ENCODE measurements at places on chromosomes 5 and 9.

- no peak overlapping the region for H3K4me3 ChIP-seq
- no peaks in the 10 kb centered on the region for H3K27me3 ChIP-seq
- no peak for DNase-seq
- no peak overlapping the region for H3K27ac ChIP-seq
These were observed 541.4 kb downstream of the CSNK1G3 start for GRCh38 chr5:124053340-124053739.

- no peaks in the 10 kb centered on the region for H3K36me3 ChIP-seq
- DNase-seq: no peak
- H3K27ac ChIP-seq: no peak overlapping the region
- H3K27me3 ChIP-seq: no peaks in the 10 kb centered on the region
- H3K4me1 ChIP-seq: no peaks in the 10 kb centered on the region
- H3K4me3 ChIP-seq: no peak overlapping the region
These were observed 18.8 kb downstream of the GDA start for GRCh38 chr9:72168075-72168474.

GRCh38 chr5:675111-675870 lies 17.9 kb downstream of the TPPP start:
- no peak for DNase-seq
- no peaks in the 10 kb centered on the region for H3K36me3 ChIP-seq
- peaks cover 4% of the 10 kb centered on the region for H3K4me1 ChIP-seq
- no peak overlapping the region for H3K27ac ChIP-seq

DNA sequence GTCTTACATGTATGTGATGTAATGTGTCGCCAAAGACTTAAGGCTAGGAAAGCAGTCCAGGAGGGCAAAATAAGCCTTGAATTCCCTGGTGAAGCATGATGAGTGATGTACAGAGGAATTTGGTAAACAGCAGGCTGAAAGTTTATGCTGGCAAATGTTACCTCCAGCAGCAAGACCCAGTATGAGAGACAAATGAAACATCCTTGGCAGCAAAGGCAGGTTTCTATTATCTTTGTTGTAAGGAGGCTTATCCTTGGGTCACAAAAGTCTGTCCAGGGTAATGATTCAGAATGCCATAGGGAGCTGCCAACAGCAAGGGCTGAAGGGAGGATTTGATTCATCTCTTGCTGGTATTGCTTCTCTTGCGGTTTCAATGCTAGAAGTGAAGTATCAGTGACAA lies 75.9 kb upstream of the HTR4 start:
- no peaks in the 10 kb centered on the region for H3K36me3 ChIP-seq
- no peak overlapping the region for H3K4me3 ChIP-seq
- H3K27me3 ChIP-seq: no peaks in the 10 kb centered on the region

GRCh38 chr5:14937254-14937653 lies 65.7 kb upstream of the ANKH start:
- H3K27ac ChIP-seq: no peak overlapping the region
- no peaks in the 10 kb centered on the region for H3K27me3 ChIP-seq
- DNase-seq: no peak
- H3K4me1 ChIP-seq: peaks cover 3% of the 10 kb centered on the region

DNA sequence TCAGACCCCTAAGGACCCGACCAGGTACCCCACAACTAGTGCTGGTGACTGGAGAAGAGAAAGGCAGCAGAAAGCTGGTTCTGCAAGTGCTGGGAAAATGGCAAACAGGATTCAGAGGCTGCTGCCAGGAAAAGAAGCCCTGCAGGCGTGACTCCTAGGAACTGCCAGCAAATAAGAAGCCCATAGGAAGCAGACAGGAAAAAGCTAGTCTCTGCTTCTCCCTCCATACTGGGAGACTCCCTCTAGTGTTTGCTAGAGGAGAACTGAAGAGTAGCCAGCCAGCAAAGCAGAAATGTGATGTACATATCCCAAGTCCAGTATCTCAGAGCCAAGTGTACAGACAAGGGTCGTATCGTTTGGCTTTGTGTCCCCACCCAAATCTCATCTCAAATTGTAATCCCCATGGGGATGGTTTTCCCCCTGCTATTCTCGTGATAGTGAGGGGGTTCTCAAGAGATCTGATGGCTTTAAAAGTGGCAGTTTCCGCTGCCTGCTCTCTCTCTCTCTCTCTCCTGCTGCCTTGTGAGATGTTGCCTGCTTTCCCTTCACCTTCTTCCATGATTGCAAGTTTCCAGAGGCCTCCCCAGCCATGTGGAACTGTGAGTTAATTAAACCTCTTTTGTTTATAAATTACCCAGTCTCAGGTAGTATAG lies 38.1 kb upstream of the TUSC1 start:
- no peak overlapping the region for H3K27ac ChIP-seq
- H3K4me3 ChIP-seq: no peak overlapping the region
- peaks cover 19% of the 10 kb centered on the region for H3K27me3 ChIP-seq
- H3K36me3 ChIP-seq: no peaks in the 10 kb centered on the region

DNA sequence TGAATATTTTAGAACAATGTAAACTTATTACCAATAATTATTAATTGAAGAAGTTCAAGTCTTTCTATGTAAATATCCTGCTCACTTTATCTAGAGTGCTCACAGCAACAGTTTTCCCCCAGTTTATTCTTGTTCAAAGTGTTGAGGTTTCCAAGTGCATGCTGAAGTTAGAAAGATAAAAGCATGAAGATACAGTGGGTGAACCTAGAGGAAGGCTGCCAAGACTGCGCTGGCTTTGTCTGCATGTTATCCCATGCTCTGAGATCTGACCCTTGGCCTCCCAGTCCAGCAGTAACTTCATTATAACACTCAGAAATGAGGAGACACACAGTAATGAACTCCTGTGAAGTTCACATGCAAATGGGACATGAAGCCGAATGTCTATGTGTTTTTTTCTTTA lies 76.0 kb upstream of the PIP5K1B start:
- H3K27ac ChIP-seq: no peak overlapping the region
- no peaks in the 10 kb centered on the region for H3K4me1 ChIP-seq
- DNase-seq: no peak
- no peaks in the 10 kb centered on the region for H3K36me3 ChIP-seq
- peaks cover 6% of the 10 kb centered on the region for H3K27me3 ChIP-seq

- H3K4me1 ChIP-seq: no peaks in the 10 kb centered on the region
- H3K27ac ChIP-seq: no peak overlapping the region
- no peaks in the 10 kb centered on the region for H3K36me3 ChIP-seq
- H3K27me3 ChIP-seq: no peaks in the 10 kb centered on the region
- no peak overlapping the region for H3K4me3 ChIP-seq
These were observed 128.1 kb upstream of the BOD1 start for GRCh38 chr5:173744551-173744950.

DNA sequence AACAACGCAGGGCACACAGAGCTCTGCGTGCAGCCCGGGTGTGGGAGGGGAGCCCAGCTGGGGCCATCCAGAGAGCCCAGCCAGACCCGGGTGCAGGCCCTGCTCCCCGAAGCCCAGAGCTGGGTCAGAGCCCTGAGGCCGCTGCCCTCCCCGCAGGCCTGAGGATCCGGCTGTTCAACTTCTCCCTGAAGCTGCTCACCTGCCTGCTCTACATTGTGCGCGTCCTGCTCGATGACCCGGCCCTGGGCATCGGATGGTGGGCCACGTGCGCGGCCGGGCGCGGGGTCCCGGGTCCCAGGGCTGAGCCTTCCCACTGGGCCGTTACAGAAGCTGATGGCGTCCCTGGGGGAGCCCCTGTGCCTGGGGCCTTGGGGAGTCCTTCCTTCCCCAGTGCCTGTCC lies 48.8 kb downstream of the KCNT1 start:
- H3K4me3 ChIP-seq: no peak overlapping the region
- H3K27ac ChIP-seq: no peak overlapping the region
- no peak for DNase-seq

DNA sequence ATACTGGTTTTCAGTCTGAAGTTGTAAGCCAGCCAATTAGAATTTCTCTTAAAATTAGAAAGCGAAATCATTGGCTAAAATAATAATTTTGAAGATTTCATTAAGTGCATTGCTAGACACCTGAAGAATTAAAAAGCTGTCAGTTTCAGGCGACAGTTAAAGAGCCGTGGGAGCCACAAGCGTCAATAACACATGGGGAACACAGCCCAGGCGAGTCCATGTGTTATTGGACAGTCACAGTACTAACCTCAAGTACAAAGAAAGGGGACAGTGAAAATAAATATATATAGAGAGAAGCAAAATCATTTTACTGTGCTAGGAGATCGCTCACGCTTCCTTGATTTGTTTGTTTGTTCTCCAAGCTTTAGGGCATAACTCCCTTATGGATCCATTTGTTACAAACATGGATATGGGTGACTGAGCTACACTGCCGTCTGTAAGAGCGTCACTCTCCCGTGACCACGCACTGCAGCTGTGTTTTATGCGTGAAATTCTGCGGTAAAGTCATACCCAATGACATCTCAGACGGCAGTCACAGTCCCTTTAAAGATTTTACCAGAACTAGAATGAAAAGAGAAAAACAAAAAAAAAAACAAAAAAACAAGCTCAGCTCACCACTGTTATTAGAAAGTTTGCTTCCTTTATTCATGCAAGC lies 83.2 kb downstream of the USP20 start:
- 0 out of 2 replicates have a peak, but pooled peaks cover 3% of the 10 kb centered on the region for H3K36me3 ChIP-seq
- H3K4me1 ChIP-seq: no peaks in the 10 kb centered on the region
- no peak overlapping the region for H3K27ac ChIP-seq
- no peaks in the 10 kb centered on the region for H3K27me3 ChIP-seq
- no peak overlapping the region for H3K4me3 ChIP-seq
- DNase-seq: no peak

DNA sequence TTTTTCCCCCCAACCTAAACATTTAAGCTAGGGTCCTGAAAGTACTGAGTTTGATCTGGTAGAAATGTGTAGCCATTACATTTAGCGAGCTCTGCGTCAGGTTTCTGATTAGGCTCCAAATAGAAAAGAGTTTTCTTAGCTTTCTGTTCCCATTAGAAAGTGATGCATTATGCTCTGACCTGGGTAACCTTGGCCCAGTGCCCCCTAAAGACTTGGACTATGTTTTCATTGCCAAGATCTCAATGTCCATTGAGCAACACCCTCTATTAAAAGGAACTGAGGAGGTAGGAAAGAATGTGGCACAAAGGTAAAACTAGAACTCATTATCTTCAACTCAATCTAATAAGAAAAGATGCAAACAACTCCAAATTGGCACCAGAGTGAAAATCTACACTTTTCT lies 358.9 kb upstream of the PCSK5 start:
- no peak for DNase-seq
- no peaks in the 10 kb centered on the region for H3K4me1 ChIP-seq
- no peak overlapping the region for H3K27ac ChIP-seq
- no peaks in the 10 kb centered on the region for H3K36me3 ChIP-seq
- H3K4me3 ChIP-seq: no peak overlapping the region

DNA sequence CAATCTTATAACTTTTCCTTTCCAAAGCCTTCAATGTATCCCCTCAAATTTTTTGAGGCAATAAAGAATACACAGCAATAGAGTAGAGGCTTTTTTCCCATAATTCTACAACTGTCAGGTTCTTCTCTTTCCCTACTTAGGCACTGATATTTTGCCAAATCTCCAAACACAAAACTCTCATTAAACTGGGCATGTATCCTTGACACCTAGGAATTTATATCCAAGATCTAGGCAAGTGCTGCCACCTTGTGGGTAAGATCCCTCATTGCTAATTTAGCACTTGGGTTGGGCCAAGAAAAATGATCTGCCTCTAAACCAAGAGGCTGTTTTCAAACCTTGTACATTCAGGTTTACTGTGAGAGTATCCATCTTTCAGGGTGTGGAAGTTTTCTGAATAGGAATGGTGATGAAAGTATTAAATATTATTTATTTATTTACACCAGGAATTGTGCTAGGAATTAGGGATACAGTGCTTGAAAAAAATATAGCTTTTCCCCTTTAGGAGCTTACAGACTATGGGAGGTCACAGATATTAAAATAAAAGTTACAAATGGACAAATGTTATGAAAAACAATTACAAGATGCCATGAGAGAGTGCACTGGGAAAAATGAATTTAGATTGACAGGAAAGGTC lies 17.6 kb downstream of the TSTD2 start:
- H3K27me3 ChIP-seq: no peaks in the 10 kb centered on the region
- no peak overlapping the region for H3K27ac ChIP-seq
- no peaks in the 10 kb centered on the region for H3K4me1 ChIP-seq
- H3K36me3 ChIP-seq: peaks cover 65% of the 10 kb centered on the region

DNA sequence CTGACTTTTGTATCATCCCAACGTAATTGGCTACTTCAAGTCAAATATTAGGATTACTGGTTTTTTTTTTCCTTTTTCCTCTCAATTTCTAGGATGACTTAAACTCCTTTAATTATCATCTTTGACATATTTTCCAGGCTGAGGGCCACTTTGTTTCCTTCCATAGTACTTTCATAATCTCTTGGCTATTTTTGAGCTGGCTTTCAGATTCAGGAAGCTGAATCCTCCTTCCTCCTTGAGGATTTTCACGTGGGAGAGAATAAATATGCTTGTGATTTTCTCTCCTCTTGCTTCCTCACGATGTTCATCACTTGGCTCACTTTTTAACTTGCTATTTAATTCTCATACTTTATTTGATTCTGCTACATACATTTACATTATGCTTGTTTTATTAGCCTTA lies 88.1 kb downstream of the ITGA1 start:
- no peak overlapping the region for H3K27ac ChIP-seq
- H3K27me3 ChIP-seq: no peaks in the 10 kb centered on the region
- H3K36me3 ChIP-seq: no peaks in the 10 kb centered on the region
- H3K4me1 ChIP-seq: peaks cover 5% of the 10 kb centered on the region
- no peak for DNase-seq

GRCh38 chr5:141785135-141785534 lies 93.1 kb downstream of the PCDH1 start:
- no peak overlapping the region for H3K27ac ChIP-seq
- no peak for DNase-seq
- H3K4me1 ChIP-seq: peaks cover 3% of the 10 kb centered on the region

DNA sequence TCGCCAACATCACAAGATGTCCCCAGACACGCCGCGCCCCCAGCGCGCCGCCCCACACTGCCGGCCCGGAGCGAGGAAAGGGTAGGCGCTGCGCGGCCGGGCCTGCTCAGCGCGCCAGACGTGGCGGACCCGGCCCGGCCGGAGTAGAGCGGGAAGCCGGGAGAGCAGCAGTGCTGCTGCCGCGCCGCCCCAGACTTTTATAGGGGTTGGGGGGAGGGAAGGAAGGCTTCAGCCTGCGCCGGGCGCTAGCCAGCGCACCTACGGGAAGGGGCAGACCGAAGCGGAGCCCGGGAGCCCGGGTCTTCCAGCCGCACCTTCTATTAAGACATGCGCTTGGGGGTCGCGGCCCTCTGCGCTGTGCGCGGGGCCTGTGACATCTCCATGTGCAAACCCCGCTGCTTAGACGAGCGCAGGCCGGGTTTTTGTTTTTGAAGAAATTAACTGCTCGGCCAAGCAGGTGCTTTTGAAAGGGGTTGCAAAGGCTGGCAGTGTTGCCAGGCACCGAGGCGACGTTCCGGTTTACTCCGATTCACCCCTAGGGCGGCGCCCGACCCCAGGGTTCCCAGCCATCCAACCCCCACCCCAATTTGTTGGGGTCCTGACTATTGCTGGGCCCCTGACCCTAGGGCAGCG lies 353 bp upstream of the PAX5 start:
- H3K27ac ChIP-seq: no peak overlapping the region
- H3K4me1 ChIP-seq: peaks cover 7% of the 10 kb centered on the region
- H3K4me3 ChIP-seq: no peak overlapping the region
- DNase-seq: no peak
- no peaks in the 10 kb centered on the region for H3K36me3 ChIP-seq

DNA sequence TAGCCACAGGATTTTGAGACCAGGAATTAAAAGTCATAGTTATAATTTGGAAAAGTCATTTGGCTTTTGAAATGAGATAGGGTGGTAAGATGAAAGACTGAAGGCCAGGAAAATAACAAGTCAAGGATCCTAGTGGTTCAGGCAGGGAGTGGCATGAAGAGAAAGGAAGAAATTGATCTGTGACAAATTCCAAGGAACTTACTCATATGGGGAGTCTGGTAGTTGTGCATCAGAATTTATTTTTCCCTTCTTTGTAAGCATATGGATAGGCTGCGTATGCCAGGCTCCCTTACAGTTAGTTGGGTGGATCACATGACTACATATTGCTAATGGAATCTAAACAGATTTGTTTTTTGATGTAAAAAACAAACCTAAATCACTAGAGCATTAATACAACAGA lies 21.0 kb downstream of the ISL1 start:
- no peak overlapping the region for H3K27ac ChIP-seq

All from RWPE2 (cell line).